ENCODE measurements at places on chromosomes 5 and 9. TPM values are rescaled to one million over a fixed set of nuclear protein-coding genes. Genes with fewer than 3 reads are reported as not detected.

DRD1 gene
- total RNA-seq: 1.4 TPM

SLC1A3 gene
- total RNA-seq: not detected

DMRTA1 gene
- 1.0 TPM for total RNA-seq

TLR4 gene
- total RNA-seq: 0.34 TPM

TMEM174 gene
- total RNA-seq: not detected

LHX2 gene
- total RNA-seq: 4.7 TPM

FCN2 gene
- total RNA-seq: not detected

ACOT12 gene
- total RNA-seq: not detected

PCDHA3 gene
- total RNA-seq: 1.1 TPM

SEC16A gene
- total RNA-seq: 63.2 TPM

IER5L gene
- total RNA-seq: 77.0 TPM

ENG gene
- 0.17 TPM for total RNA-seq

ACO1 gene
- total RNA-seq: 30.5 TPM

F12 gene
- total RNA-seq: 21.8 TPM

ANKRD18A gene
- total RNA-seq: 15.7 TPM

CDH9 gene
- not detected for total RNA-seq

LIX1 gene
- not detected for total RNA-seq

RCL1 gene
- 38.8 TPM for total RNA-seq

SNX2 gene
- total RNA-seq: 37.7 TPM

TRIM7 gene
- total RNA-seq: 41.8 TPM

RORB gene
- total RNA-seq: not detected

HBEGF gene
- 7.8 TPM for total RNA-seq

ITGA2 gene
- 36.5 TPM for total RNA-seq

CCDC69 gene
- total RNA-seq: 1.5 TPM

FOXD4L3 gene
- not detected for total RNA-seq

KIF4B gene
- not detected for total RNA-seq

STPG3 gene
- total RNA-seq: not detected

ADAMTSL2 gene
- total RNA-seq: not detected

PCSK1 gene
- 0.22 TPM for total RNA-seq

PLAC8L1 gene
- total RNA-seq: not detected

LCN2 gene
- 3.3 TPM for total RNA-seq

MAMDC4 gene
- total RNA-seq: 4.1 TPM

HNRNPK gene
- 569 TPM for total RNA-seq

LPAR1 gene
- 10.8 TPM for total RNA-seq

SLC34A3 gene
- total RNA-seq: 0.13 TPM

SPATA31C1 gene
- total RNA-seq: not detected

SLC31A2 gene
- 7.8 TPM for total RNA-seq

BNC2 gene
- total RNA-seq: 5.1 TPM

IFNA21 gene
- total RNA-seq: not detected

KIAA1958 gene
- 2.4 TPM for total RNA-seq

CARTPT gene
- total RNA-seq: not detected

TEX48 gene
- not detected for total RNA-seq

SLC36A3 gene
- total RNA-seq: not detected
